ENCODE measurements at places on chromosomes 1 and 21. TPM values are rescaled to one million over a fixed set of nuclear protein-coding genes. Genes with fewer than 3 reads are reported as not detected.

Gene OR2L3
- total RNA-seq, result not detected

Gene CDC42SE1
- total RNA-seq, result 72.3 TPM

GRCh38 chr1:40310129-40310461 is 7.0 kb downstream of the COL9A2 start:
- no peaks in the 10 kb centered on the region for H3K27me3 ChIP-seq
- H3K4me3 ChIP-seq, result no peak overlapping the region
- DNase-seq, result no peak
- H3K36me3 ChIP-seq, result no peaks in the 10 kb centered on the region
- H3K4me1 ChIP-seq, result peaks cover 32% of the 10 kb centered on the region
- peak overlapping the region; percentile 76 for H3K27ac ChIP-seq

GRCh38 chr1:163083690-163084089 is 14.5 kb downstream of the RGS4 start:
- DNase-seq, result no peak
- no peak overlapping the region for H3K4me3 ChIP-seq

DNA sequence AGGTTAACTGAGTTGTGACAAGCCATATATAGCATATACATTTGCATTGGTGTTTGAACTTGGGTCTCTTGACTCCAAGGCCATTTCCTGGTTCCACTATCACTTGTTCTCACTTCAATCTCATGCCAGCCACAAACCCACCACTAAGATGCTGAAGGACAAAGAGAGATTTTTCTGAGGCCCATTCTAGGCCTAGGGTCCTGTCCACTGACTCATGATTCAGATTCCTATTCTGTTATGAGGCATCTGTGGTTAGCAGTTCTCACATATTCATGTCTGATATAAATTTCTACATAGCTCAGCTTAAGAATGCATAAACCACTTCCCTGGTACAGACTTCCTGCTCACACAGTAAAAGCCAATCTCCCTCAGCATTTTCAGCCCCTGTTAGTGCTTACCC is 326.1 kb upstream of the BEND5 start:
- no peaks in the 10 kb centered on the region for H3K4me1 ChIP-seq
- H3K27ac ChIP-seq, result no peak overlapping the region
- H3K4me3 ChIP-seq, result no peak overlapping the region
- no peak for DNase-seq
